ENCODE measurements at places on chromosomes 12 and 14.

DNA sequence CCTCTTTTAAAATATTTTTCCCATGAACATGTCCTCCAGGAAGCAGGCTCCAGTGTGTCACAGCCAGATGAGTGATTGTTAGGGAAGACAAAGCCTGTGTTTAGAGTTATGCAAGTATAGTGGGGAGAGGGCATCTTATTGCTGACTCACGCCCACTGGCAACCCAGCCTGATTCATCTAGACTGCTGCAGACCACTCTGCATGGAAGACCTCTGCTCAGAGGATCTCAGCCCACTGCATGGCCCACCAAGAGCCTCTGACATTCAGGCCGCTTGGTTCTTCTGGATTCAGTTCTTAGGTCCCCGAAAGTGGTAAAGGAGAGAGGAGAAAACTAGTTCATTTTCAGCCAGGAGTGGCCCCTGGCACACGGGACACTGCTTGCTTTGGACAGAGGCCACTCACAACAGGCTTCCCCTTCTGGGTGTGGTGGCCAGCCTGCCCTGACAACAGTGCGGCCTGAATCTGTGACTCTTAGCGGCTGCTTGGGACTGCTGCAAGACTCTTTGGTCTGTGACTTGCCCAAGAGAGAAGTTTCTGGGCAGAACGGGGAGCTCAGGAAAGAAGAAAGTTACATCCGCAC lies 266.3 kb downstream of the ZFP36L1 start:
- DNase-seq = no peak

- DNase-seq = no peak
Observed at GRCh38 chr12:117013726-117014125, 85.5 kb downstream of the TESC start.

- DNase-seq = no peak
Observed at GRCh38 chr12:72209086-72209485, 63.1 kb upstream of the TRHDE start.

GRCh38 chr14:101814934-101815333 lies 53.4 kb downstream of the PPP2R5C start:
- DNase-seq = no peak

GRCh38 chr14:52735921-52736489 lies 6.0 kb downstream of the STYX start:
- DNase-seq = no peak

- DNase-seq = no peak
Observed at GRCh38 chr12:98439981-98440581, 75.3 kb upstream of the TMPO start.

DNA sequence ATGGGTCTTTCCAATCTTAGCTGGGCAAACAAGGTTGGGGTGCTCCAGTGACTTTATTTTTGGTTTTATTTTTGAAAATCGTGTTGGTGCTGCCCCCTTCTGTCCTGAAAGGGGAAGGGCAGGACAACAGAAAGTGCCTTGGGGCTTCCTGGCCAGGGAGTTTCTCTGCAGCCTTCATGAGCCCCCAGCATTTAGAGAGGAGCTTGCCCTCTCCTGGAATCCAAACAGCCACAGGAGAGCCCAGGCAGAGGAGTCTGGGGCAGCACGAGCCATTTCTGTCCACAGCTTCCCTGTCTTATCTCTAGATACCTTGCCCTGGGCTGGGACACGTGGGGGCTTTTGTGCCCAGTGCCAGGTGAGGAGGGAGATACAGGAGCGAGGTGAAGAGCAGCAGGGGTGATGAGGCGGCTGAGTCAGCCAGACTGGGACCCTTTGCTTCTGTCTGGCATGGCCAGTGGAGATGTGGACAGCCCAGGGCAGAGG lies 4.4 kb upstream of the C1RL start:
- DNase-seq = no peak

DNA sequence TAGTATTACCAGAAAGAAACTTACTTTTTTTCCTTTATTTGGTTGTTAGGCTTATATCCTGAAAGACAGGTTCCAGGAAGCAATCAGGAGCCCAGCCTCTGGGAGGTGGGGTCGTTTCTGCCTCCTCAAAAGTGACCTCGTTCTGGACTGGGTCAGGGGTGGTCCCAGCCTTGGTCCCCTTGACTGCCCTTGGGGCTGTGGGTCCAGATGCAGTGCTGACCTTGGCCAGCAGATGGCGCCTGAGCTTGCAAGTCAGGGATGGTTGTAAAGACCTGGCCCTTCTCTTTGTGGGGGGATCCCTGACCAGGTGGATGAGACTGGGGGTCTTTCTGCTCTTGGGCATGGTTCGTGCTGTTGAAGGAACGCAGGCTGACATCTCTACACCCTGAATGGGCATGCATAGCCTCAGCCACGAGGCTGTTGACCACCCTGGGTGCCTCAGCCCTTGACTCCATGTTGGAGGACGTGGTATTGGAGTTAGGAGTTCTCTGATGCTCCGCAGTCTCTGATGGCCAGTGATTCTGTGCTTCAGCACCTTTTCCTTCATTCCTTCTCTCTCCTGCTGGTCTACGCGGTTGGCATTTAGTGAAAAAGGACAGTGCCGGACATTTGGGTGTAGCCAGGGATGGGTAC lies 62.4 kb downstream of the ADCK1 start:
- peak; percentile 66 for DNase-seq

GRCh38 chr12:64633940-64634337 lies 23.6 kb downstream of the RASSF3 start:
- DNase-seq = no peak

DNA sequence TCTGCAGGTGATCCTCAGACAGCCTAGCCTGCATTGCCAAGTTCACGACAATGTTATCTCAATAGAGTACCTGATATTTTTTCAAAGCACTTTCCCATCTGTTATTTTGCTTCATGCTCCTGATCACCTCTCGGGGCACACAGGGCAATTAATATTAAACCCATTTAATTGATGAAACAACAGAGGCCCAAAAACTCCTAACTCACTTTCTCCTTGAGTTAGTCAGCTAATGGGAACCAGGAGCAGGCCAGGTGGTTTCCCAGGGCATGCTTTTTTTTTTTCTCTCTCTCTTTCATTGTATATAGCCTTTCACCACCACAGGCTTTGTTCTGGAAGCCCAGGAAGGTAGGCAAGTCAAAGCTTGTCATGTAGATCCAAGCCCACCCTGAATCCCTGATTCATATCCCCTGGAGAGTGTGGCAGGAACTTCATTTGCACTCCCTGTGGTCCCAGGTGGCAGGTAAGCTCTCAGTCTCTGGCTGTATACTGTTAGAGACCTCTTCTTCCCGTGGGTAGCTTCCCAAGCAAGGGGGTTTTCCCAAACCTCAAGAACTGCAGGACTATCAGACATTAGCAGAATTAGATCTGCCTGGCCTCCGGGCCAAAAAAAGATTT lies 41.6 kb upstream of the MAP1LC3B2 start:
- no peak for DNase-seq

GRCh38 chr12:79521576-79521975 lies 169.2 kb downstream of the PAWR start:
- DNase-seq = no peak

GRCh38 chr12:639566-639965 lies 23.7 kb downstream of the NINJ2 start:
- DNase-seq = no peak

DNA sequence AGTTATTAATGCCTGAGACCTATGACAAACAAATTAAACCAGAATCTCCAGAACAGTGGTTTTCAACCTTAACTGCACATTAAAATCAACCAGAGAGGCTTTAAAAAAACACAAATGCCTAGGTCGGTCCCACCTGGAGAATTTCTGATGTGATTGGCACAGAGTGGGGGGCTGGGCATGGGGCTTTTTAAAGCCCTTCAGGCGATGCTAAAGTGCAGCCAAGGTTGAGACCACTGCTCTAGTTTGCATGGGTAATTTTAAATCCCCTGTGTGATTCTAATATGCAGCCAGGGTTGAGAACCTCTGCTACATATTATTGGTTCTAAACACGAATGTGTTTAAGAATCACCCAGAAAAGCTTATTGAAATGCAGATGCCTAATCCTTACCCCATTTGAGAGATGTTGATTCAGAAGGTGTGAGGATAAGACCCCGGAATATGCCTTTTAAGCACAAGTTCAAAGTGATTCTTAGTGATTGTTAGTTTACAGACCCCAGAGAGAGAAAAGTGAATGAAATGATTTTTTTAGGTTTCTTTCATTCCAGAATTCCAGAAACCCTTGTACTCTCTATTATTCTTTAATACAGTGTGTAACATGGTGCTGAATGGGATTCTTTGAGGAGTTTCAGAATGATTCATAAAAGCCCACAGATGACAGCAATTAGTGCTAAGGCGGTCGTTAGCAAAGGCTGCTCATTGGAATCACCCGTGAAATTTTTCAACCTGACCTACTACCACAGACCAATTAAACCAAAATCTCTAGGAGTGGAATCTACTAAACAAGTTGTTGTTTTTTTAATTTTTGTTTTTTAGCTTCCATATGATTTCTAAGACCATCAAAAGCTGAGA lies 44.9 kb downstream of the LIN7A start:
- no peak for DNase-seq

DNA sequence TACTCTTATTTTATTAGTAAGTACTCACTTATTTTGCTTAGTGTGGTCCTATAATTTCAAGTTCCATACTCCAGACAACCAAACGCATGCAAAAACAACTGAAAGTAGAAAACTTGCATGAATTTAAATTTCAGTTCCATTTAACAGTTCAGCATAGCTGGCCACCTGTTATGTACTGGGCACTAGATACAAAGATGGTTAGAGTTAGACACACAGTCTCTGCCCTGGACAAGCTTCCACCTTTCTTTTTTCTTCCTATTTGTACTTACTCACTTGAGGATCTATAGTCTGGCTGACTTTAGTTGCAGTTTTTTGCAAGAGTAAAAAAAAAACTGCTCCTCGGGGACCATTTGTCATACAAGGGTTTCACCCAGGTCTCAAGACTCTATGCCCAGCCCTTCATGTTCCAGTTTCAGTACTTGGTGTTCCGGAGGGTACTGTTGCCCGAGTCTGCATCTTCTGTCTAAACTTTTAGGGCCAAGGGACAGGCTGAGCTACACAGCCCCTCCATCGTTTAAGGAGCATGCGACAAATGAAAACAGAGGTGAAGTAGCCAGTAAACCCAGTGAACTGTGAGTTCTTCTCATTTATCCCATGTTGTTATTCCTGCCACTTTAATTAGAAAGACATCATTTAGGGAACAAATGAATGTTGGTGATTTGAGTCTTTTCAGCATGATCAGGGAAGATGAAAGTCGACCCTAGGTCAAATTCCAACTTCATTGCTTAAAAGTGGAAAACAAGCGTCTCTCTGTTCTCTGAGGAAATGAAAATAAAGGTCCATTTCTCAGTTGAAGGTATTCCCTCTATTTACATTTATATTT lies 22.3 kb downstream of the RPGRIP1 start:
- no peak for DNase-seq

- no peak for DNase-seq
Observed at GRCh38 chr12:57606399-57606798, 1.8 kb downstream of the DTX3 start.

DNA sequence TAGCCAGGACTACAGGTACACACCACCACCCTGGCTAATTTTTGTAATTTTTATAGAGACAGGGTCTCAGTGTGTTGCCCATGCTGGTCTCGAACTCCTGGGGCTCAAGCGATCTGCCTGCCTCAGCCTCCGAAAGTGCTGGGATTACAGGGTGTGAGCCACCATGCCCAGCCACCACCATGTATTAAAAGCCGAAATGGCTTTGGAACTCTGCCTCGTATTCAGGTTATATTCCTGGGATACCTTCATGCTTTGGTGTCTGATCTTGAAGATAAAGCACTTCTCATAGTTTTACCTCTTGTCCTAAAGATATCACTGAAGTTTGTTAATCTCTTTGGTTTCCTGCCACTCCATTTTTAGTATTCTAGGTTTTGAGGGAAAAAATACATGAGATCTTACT lies 47.2 kb downstream of the MYO1H start:
- DNase-seq = no peak

- DNase-seq = no peak
Observed at GRCh38 chr14:93752980-93753561, 35.2 kb downstream of the PRIMA1 start.

DNA sequence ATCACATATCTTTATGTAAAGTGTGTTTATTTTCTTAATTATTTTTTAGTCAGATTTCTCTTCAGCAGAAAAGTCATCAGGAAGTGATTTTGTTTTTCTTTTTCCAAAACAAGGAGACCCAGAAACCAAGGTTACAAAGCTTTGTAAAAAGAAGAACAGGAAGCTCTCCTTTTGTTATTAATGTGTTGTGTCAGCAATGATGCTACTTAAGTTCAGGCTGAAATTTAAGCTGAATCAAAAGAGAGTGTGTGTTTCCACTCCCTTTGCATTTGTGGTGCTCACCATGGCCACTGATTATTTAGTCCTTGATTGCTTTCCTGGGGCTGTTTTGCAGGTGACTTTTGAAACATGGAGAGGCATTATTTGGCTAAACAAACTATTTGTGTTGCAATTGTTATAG lies 155.3 kb upstream of the ATP2B1 start:
- DNase-seq = no peak

- no peak for DNase-seq
Observed at GRCh38 chr12:75921622-75922289, 109.8 kb downstream of the PHLDA1 start.

GRCh38 chr14:75132382-75133086 lies 5.7 kb upstream of the NEK9 start:
- no peak for DNase-seq

DNA sequence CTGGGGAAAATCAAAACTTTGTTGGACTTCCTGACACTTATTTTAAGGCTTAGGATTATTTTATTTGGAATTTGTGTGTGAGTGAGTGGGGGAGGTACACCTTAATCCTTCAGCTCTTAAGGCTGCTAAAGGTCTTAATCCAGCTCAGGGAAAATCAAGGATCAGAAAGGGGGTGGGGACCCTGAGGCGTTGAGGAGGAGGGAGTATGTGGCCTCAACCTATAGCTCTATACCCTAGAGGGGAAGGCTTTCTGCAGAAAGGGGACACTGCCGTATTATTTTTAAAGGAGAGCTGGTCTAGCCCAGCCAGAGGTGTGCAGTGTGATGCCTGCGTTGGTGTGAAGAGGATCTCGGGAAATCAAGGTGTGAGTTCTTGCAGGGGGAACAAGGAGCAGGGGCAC lies 20.0 kb downstream of the IRF2BPL start:
- no peak for DNase-seq

GRCh38 chr14:76931631-76932402 lies 96.7 kb downstream of the IRF2BPL start:
- DNase-seq = no peak
